ENCODE measurements at places on chromosomes 7 and 10.

- DNase-seq = no peak
These were observed 425.3 kb downstream of the INHBA start for GRCh38 chr7:41277561-41277960.

DNA sequence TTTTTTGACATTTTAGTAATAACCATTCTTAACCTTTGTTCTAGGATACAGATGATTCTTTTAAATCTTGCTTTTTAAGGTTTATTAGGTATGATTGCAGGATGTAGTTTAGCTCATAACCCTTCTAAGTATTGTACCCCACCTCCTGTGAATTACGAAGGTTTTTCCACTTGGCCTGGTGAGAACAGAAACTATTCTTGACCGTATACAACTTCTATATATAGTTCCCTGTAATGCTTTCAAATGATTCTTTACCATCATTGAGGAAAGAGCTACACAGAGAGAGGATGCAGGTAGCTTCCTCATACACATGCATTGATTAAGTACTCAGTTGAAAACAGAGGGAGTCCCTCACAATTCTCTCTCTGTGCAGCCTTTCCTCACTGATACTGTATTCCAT lies 86.3 kb downstream of the PALS2 start:
- no peak for DNase-seq

DNA sequence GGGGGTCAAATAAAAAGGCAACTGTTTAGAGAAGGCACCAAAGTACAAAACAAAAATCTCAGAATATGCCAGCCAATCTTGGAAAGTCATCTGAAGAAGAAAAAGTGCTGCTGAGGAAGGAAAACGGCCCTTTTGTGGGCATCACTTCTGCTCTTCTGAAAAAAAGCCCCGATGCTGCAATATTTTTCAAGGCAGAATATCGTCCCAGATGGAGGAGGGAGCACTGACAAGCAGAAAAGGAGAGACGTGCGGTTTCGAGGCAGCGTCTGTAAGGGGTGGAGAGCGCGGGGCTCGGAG lies 959 bp upstream of the ATRNL1 start:
- DNase-seq = no peak

GRCh38 chr10:61792097-61792716 lies 109.3 kb upstream of the ARID5B start:
- DNase-seq = no peak

GRCh38 chr10:128024426-128024825 lies 101.8 kb downstream of the MKI67 start:
- no peak for DNase-seq

- DNase-seq = no peak
These were observed 684.2 kb downstream of the LRMDA start for GRCh38 chr10:76115471-76116155.

- DNase-seq = no peak
These were observed 28.8 kb downstream of the ITGB8 start for GRCh38 chr7:20359341-20359963.

DNA sequence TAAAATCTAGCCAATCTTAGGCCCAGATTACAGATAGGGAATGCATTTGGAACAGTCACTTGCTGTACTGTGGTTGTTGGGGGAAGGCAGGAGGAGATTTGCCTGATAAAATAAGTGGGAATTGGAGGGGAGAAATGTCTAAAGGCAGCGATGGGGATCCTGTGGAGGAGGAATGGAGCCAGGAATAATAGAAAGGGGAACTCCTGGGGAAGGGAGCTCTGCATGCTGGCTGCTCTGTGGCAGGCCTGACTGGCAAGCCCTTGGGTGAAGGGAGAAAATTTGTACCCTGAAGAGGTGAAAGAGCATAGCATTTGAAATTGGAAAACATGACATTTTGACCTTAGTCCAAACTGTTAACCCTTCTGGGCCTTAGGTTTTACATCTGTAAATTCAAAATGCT lies 13.7 kb downstream of the MMP21 start:
- DNase-seq = no peak

DNA sequence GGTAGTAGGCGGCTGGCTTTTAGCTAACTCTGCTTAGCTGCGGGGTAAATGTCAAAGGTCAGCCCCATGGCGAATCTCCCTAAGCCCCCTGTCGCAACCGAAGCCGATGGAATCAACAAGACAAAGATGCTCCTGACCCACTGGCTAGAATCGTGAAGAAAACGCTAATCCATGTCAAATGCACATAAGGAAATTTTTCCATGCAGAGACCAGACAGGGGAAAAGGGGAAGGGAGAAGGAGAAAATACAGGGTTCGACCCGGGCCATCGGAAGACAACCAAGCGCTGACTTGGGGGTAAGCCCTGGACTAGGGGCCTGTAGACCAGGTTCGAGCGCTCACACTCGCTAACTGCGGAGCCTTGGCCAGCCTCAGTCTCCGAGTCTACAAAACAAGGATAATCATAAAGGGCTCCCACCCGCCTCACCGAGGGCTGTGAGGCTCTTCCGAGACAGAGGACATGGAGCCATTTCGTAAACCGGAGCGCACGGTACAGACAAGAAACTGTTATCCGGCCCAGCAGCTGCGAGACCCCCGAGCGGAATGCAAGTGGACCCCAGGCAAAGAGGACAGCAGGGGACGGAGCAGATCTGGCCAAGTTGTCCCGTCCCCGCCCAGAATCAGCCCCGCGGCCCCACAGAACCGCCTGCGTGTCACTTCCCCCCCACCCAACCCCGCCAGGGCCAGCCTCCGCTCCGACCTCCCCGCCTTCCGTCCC lies 507 bp downstream of the SAR1A start:
- peak; percentile 40 for DNase-seq

- no peak for DNase-seq
These were observed 16.5 kb downstream of the FBXL13 start for GRCh38 chr7:103058122-103058521.

- DNase-seq = no peak
These were observed 558.4 kb downstream of the SDK1 start for GRCh38 chr7:3859431-3859830.

DNA sequence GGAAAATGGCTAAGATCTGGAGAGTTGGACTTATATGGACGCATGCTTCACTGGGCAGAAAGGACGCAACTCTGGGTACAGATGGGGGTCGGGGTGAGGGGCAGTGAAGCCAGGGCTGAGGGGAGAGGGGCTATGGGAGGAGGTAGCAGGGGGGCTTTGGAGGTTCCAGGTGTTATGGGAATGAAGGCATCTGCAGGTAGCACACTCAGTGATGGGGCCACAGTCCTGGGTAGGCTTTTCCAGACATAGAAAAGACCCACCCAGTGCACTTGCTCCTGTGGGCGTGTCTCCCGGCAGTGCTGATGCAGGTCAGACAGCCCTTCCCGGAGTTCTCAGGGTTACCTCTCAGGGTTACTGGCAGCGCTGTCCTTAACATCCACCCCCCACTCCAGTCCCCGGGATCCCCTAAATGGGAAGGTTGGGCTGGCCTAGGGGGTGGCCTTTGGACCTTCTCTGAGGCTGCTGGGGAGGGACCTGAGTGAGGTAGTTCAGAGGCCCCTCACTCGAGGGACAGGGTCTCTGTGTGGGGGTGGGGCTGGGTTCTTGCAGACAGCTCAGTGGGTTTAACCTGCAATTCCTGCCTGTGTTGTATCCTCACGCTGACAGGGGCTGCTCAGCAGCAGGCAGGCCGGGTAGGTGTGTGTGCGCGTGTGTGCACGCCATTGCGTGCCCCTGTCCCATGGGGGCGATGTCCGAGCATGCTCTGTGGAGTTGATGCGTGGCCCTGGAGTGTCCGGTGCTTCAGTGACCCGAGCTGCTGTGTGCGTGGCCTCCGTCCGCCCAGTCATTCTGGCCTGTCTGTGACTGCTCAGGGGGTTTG lies 6.2 kb downstream of the ZYX start:
- DNase-seq = peak; percentile 42

DNA sequence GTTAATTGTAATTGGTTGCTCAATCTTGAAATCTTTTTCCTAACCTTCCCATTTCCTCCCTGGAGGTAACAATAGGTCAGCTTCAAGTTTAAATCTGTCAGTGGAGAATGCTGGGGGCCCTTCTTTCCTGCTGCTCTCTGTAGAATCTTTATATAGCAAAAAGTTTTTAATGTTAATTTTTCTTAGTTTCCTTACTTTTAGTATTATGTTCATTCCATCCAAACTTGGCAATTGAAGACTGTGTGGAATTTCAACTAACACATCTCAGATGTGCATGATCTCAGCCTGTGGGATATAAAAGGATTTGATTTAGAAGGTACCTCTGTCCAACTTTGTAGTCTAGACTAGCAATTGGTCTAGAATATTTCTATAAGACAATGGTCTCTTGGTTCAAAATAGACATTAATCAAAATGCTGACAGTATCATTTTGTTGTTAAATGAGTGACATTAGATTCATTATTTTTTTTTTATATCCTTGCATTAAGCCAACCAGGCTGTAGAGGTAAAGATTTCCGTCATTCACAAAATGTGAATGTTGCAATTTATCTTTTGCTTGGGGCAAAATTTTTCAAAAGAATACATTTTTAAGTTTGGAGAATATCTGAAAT lies 100.4 kb upstream of the SEMA3A start:
- DNase-seq = no peak

- DNase-seq = no peak
These were observed 23.1 kb downstream of the KLF6 start for GRCh38 chr10:3761904-3762303.

DNA sequence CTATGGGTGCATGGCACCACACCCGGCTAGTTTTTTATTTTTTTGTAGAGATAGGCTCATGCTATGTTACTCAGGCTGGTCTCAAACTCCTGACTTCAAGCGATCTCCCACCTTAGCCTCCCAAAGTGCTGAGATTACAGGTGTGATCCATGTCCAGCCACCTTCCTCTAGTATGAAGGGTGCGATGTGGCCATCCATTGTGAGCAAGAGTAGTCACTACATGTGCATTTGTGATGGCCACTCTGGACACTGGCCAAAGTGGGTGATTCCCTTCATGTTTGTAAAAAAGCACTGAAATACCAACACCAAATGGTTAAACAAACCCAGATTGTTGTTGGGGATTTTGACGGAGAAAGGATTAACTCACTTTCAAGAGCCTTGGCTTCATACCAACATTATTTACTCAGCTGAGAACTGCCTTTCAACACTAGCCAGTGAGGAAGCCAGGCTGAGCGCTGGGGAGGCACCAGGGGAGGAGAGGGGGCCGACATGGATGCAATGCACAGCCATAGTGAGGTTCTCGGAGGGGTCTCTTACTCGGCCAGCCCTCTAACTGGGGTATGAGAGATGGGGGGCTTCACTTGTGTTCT lies 198.1 kb upstream of the LYZL2 start:
- DNase-seq = no peak

DNA sequence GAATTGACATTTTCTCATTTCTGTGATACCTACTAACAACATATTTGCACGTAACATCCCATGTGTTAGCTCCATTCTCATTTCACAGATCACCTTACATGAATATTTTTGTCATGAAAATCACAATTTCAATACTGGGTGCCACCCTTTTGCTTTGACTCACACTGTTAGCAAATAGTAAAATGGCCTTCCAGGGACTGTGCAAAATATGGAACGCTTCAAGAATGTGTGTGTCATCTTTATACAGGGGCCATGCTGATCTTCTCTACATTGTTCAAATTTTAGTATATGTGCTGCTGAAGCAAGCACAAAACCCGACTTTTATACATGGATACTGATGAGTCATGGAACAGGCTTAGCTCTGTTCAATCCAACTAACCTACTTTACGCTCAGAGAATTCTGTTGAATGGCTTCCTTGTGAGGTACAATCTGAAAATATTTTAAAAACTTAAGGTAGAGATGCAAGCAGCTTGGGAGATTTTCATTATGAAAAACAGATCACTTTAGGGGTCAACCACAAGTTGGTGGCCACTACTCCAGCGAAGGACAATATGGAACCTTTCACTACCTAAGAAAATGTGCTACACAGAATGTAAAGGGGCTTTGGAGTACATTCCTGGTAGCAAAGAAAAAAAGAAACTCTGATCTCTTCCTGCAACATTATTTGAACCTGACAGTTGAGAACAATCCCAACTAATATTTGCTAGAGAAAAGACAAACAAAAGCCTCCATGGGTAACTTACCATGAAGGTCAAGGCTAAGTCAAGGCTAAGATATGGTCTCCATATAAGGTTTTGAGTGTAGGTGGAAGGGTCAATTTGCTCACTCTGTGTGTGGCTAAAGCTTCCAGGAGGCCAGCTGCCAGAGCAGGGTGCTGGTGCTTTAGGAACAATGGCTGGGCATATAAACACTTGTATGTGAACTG lies 11.9 kb downstream of the ANKRD26 start:
- no peak for DNase-seq

- no peak for DNase-seq
These were observed 147.3 kb upstream of the CDCA7L start for GRCh38 chr7:22093001-22093400.

GRCh38 chr10:12534824-12535223 lies 185.5 kb downstream of the CAMK1D start:
- DNase-seq = peak; percentile 40

GRCh38 chr7:129143724-129144094 lies 798 bp upstream of the TSPAN33 start:
- no peak for DNase-seq

DNA sequence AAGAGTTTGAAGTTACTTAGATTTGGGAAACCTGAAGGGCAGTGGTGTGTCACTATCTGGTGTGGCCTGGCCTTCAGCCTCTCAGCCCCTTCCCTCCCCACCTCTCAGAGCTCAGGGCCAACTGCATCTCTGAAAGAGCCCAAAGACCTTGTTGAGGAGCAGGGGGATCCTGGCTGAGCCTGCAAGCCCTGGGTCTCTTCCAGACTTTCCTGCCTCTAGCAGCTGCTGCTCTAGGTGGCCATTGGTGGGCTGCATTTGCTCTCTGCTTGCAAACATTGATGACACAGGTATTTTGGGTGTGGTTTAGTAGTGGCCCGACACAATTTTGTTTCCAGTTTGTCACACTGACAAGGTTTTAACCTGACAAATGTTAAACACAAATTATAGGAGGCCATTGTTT lies 3.1 kb upstream of the UPP1 start:
- DNase-seq = no peak

GRCh38 chr10:110865186-110865808 lies 6.4 kb upstream of the PDCD4 start:
- DNase-seq = no peak

- no peak for DNase-seq
These were observed at the start of gene PPP1R3A for GRCh38 chr7:113918946-113919345. PPP1R3A (minus strand) TSS chr7:113919009; CDS start chr7:113918996, 13 bp downstream.

- DNase-seq = no peak
These were observed 11.6 kb upstream of the CAMK1D start for GRCh38 chr10:12337453-12338372.

Data from K562 (cell line).